ENCODE measurements at places on chromosomes 16 and 17.

DNA sequence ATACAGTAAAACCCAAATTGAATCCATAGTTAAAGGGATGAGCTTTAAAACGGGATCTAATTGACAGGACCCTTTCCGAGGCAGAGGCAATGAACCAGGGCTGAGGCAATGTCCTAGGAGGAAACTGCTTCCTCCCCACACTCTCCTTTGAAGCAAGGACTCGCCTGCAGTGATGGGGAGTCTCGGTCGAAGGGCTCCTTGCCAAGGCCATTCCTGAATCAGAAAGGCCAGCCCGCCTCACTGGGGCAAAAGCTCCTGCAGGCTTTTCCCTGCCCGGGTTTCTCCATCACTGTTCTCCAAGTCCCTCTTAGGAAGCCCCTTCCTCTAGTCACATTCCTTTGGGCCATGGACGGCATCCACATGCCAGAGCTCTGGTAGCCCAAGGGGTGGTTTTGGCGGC lies 132.0 kb downstream of the RBFOX3 start:
- DNase-seq, result no peak

DNA sequence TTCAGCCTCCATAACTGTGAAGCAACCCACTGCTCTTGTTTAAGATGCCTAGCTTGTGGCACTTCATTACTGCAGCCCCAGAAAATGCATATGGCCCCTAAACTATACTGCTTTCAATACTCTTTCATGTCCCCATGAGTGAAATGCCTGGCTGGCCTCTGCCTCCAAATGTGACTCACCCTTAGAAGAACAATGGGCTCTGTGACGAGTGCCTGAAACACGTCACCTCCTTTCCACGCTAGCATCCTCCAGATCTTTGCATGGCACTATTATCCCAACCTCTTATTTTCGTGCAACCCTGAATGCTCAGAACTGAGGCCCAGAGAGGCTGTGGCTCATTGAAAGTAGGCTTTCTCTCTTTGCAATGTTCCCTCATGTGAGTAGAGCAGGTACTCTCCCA lies 233.1 kb downstream of the CBLN1 start:
- DNase-seq, result no peak

- no peak for DNase-seq
Measured at GRCh38 chr17:77246110-77247047, 105.6 kb downstream of the SEC14L1 start.

- no peak for DNase-seq
Measured at GRCh38 chr16:72921106-72921505, 126.8 kb downstream of the ZFHX3 start.

DNA sequence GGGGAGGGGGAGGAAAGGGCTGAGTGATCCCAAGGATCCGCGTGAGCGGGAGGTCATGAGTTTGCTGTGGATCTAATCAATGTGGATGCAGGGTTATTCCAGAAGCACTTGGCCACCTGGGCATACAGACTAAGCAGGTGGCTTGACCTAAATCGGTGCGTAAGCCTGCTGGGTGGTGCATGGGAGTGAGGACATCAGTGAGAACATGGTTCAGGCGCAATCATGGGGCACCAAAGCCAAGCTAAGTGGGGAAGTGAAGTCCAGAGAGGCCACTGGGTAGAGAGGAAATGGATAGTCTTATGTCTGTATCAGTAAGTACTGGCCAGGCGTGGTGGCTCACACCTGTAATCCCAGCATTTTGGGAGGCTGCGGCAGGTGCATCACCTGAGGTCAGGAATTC lies 18.9 kb upstream of the MFSD6L start:
- no peak for DNase-seq

DNA sequence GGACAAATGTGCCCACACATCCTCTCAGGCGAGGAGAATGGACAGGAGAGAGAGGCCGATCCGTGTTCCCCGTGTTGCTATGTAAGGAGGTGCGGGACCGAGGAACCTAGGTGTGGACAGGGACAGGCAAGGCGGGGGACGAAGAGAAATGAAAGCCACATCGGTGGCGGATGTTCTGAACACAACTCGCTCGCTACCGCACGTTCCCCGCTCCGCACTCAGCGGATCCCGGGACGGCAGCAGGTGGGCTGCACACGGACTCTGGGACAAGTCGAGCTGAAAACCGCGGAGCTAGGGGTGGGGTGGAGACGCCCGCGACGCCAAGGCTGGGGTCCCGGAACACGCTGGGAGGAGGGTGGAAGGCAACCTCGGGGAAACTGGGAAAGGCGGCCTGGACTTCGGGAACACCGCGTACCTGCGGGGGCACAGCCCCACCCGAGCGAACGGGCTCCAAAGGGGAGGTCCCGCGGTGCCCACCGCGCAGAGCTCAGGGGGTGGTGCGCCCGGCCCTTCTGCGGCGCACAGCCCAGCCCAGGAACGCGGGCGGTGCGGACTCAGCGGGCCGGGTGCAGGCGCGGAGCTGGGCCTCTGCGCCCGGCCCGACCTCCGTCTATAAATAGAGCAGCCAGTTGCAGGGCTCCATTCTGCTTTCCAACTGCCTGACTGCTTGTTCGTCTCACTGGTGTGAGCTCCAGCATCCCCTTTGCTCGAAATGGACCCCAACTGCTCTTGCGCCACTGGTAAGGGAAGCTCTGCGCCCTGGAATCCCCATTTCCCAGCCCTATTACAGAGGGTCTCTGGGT lies at the start of gene MT1E:
Gene MT1E, plus strand, starts transcription at position 642 of the 803 bp plus-strand sequence. Its CDS starts 71 bp downstream, at position 713.
- peak; percentile 92 for DNase-seq

DNA sequence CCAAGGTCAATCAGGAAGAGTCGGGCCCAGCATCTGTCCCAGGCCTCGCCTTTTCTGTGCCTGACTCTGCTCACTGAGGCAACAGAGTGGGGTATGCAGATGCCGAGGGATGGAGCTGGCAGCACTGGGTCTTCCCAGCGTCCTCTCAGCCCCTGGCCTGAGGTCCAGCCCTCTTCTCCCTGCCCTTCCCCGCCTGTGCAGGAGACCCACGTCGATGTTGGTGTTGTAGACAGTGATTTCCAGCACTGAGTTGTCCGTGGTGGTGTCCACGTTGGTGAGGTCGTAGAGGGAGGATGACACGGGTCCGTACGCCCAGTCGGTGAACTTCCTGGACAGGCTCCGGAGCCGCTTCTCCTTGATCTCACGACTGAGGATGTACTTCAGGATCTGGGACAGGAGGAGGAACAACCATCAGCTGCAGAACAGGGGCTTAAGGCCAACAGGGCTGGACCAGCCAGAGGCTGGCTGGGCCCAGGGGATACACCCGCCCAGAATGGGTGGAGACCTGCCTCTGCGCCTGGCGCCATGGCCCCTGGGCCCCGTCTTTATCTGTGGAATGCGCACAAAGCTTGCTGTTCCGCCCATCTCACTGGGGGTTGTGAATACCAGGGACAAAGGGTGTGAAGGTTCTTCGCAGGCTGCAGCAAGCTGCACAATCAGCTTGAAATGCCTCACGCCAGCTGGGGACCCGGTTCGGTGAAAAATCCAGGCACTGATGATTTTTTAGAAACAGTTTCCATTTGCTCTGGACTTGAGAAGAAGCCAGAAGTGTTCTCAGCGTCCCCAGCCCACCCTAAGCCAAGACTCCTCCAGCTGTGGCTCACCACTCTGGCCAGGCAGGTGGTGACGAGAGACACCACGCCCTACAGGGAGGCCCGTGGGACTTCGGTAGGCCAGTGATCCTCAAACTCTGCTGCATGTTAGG lies 27.5 kb downstream of the TRPV3 start:
- peak; percentile 72 for DNase-seq

- no peak for DNase-seq
Measured at GRCh38 chr16:49398761-49399160, 25.2 kb downstream of the C16orf78 start.

DNA sequence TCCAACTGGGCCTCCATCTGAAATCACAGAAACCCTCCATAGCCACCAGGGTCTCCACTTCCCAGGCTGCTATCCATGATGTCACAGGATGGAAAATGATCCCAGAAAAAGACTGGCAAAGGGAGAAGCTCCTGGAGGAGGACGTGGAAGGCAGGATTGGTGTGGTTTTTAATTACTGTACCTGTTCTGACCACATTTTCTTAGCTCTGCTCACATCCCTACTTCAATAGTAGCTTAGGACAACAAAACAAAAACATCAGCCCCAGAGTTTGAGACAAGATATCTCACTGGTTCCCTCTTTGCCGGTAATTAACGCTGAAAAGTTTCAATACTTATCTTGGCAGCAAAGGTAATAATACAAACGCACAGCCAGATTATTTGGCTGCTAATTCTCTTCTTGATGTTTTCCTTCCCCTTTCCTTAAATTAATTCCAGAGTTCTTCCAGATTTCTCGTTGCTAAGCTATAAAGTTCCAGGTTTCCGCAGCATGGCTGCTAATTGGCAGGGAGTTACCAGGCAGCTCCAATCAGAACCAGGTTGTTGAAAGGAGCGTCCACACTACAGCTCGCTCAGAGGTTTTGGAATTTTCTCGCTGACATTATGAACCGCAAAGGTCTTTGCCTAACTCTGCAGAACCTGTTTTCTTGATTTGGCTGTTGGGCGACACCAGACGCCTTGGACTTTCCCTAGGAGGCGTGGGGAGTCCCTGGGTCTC lies 263.4 kb downstream of the MRTFB start:
- no peak for DNase-seq

- DNase-seq, result no peak
Measured at GRCh38 chr16:27430512-27430911, 28.5 kb downstream of the IL21R start.

DNA sequence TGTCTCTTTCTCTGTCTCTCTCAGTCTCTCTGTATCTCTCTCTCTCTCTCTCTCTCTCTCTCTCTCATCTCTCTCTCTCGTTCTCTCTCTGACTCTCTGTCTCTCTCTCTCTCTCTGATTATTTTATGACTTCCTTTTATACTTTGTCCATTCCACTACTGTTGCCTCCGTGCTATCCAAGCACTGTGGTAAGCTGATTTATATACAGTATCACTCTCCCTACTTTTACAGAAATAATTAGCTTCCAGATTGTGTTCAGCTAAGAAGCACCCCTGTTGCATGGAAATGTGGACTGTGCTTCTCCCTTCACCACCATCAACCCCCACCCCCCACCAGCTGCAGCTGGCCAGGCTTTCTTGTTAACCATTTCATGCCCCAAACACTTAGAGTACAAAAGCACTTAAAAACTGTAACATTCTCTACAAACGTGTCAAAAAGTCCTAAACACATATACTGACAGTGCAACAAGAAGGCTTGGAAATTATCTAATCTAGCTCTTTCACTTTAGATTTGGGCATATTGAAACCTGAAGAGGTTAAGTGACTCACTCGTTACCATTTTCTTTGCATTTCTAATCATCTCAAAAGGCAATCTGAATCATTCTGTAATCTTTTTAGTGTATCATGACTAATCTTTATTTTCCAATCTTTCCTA lies 11.6 kb upstream of the TMEM100 start:
- no peak for DNase-seq

DNA sequence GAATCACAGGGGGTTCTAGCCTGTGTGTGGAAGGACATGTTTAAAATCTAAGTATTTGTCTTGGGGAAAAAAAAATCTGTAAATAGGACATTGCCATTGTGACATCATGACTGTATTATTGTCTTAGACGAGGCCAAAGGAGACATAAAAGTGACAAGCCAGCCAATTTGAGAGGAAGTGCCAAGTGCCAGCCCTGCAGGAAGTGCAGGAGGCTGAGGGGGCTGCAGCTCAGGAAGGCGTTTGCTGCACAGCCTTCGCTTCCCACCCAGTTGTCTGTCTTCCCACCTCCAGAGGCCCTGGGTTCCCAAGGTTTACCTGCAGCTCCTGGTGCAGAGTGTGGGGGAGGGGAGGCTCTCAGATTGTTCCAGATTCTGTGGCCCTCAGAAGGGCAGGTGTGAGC lies 1.3 kb downstream of the ADCY7 start:
- DNase-seq, result peak; percentile 64

DNA sequence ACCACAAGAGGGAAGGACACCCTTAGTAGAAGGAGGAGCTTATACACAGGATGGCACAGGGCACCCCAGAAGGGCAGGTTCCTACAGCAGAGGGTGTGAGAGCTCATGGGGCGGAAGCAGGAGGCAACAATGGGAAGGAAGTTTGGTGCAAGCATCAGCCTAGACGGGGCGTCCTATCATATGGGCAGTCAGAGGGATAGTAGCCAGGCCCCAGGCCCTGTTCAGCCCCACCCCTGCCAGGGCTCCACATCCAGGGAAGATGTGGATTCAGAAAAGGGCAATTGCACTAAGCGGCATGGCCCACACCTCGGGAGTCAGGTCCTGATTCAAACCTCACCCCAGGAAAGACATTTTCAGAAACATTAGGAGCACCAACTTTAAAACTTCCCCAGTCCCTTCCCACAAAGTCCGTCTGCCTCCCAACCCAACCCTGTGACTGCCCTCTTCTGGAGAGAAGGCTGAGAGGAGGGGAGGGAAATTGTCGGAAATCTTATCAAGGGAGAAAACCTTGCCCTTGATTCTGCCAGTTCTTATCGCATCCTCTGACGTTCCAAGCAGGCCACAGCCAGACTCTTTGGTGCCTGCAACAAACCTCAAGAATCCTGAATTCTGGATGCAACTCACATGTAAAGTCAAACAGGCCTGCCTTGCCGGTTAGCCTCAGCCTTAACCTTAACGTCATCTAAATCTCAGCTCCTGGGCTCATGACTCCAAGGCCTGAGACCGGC lies 198.8 kb upstream of the CDH5 start:
- no peak for DNase-seq

GRCh38 chr17:35666967-35667532 lies 64.4 kb upstream of the RASL10B start:
- DNase-seq, result no peak

GRCh38 chr17:64418506-64419339 lies 28.1 kb upstream of the PECAM1 start:
- peak; percentile 40 for DNase-seq

- DNase-seq, result peak; percentile 91
Measured at GRCh38 chr16:4660454-4661007, 32.8 kb upstream of the NUDT16L1 start.

- no peak for DNase-seq
Measured at GRCh38 chr17:48639982-48640857, 14.1 kb upstream of the HOXB9 start.

- peak; percentile 91 for DNase-seq
Measured at GRCh38 chr17:59155439-59156177, at the start of gene PRR11. Gene PRR11, plus strand, starts transcription at chr17:59155746. Its CDS starts 14,007 bp downstream, at chr17:59169753.

DNA sequence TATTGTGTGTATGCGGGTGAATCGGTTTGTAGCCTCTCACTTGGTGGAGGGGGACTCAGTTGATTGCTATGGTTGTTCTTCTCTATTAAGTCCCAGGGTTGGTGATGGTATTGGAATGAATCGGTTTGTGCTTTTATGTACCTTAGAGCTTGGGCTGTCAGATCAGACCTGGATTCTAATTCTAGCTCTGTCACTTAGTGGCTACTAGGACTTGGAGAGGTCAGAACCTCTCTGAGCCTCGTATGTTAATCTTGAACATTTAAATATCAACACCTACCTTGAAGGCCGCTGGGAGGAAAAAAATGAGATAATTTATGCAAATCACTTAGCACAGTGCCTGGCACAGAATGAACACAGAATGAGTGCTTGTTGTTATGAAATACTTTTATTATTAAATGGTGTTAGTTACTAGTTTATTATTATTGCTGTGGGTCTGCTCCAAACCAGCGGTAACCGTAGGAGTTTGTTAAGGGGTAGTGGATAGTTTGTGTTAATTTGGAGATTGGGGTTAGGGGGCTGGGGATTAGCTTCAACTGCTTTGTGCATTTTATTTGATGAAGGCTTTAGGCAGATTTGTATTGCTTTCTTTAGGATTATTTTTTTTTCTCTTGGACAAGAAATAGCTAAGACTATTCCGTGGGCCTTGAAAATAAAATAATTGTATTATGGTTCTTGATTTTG lies 3.5 kb downstream of the KDM6B start:
- no peak for DNase-seq

- peak; percentile 55 for DNase-seq
Measured at GRCh38 chr17:74713171-74713755, 540 bp upstream of the CD300LF start.

- no peak for DNase-seq
Measured at GRCh38 chr17:59680314-59680713, 26.9 kb downstream of the PTRH2 start.

- peak; percentile 40 for DNase-seq
Measured at GRCh38 chr17:40530531-40530994, 29.1 kb upstream of the TNS4 start.
